ENCODE measurements at places on chromosomes 2 and 18.

- DNase-seq, result no peak
These were observed 401.6 kb downstream of the METTL4 start for GRCh38 chr18:2169656-2170055.

- DNase-seq, result no peak
These were observed 440.9 kb downstream of the ZNF516 start for GRCh38 chr18:76054156-76054555.

- DNase-seq, result no peak
These were observed 9.6 kb downstream of the MARCHF4 start for GRCh38 chr2:216362730-216363129.

DNA sequence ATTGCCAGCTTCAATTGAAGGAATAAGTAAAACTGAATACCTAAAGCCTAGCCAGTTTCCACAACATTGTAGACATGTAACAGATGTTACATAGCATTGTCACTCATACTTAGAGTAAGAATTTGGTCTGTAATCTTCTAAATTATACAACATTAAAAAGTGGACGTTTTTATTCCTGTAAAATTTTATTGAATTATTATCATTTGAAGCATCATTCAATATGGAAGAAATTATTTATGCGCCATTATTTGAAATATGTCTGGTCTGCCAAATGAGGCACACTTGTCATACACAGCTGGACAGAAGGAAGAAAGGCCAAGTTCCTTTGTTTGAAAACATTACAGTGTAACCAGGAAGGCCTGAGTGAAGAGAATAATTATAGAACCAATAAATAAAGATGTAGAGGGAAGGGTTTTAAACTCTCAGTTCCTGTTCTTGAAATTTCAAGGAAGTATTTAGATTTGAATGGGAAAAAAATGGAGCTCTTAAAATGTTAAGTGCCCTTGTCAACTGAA lies 575.5 kb downstream of the LRRTM4 start:
- DNase-seq, result no peak
